Activated CD8-positive, alpha-beta memory T cell treated with anti-CD3 and anti-CD28 coated beads for 24 hours (primary cell): ENCODE measurements at places on chromosomes 5 and 9.

- DNase-seq = no peak
These were observed 325.6 kb downstream of the ENC1 start for GRCh38 chr5:74314906-74315305.

- no peak for DNase-seq
These were observed 830.3 kb downstream of the BRINP1 start for GRCh38 chr9:118538959-118539358.

DNA sequence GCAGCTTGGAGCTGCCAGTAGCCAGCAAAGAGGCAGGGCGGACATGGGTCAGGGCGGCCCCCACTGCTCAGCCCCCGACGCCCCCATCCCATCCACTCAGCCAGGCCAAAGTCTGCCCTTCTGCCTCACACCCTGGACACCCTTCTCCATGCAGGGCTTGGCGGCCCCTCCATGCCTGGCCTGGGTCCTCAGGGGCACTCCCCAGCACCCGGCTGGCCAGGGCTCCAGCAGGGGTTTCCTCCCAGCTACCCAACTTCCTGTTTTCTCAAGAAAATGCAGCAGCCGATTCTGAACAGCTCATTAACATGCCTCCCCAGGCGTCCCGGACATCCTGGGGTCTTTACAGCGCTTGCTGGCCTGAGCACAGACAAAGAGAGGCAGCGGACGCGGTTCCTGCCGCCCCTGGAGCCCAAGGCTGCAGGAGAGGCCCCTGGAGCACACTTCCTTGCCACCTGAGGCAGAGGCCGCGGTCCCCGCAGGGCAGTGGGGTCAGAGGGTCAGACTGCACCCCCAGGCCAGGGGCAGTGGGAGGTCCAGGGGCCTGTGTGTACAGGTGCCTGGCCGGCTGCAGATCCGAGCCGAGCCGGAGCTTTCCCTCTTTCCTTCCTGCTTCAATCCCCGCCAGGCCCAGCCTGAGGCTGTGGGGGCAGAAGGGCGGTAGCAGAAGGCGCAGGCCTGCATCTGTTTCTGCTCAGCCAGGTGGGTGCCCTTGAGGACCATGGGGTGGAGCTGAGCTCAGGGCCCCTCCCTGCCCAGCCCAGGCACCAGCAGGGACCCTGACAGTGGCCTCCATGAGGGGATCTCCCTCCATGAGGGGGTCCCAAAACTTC is 18.7 kb upstream of the NRARP start:
- DNase-seq = peak; percentile 68

DNA sequence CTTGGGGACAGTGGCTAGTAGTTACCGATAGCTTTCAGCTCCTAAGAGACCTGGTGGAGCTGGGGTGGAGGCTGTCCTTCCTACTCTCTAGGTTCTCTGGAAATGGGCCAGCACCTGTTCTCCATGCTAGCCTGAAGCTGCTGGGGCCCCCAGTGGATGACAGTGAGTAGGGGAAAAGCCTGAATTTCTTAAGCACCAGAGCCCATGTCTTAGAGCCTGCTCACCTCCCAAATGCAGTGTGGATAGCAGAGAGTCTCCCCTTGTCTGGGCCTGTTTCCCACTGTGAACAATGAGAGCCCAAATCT is 105.8 kb downstream of the DAB2IP start:
- no peak for DNase-seq

DNA sequence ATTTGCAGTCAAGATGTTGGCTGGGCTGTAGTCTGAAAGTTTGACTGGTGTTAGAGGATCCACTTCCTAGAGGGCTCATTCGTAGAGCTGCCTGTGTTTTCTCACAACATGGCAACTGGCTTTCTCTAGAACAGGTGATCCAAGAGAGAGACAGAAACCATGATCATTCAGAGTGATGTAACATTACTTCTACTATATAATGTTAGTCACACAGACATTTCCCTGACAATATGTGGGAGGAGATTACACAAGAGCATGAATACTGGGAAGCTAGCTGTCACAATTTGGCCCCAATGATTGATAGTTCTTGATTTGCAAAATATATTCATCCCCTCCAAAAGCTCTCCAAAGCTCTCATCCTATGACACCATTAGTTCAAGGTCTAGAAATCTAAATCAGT is 10.9 kb upstream of the TMEM161B start:
- DNase-seq = no peak

GRCh38 chr5:171388816-171389168 is 1.1 kb downstream of the NPM1 start:
- no peak for DNase-seq

- no peak for DNase-seq
These were observed 43.1 kb downstream of the PDZD2 start for GRCh38 chr5:31682025-31682424.

GRCh38 chr9:71793386-71794105 is 25.2 kb upstream of the CEMIP2 start:
- no peak for DNase-seq

GRCh38 chr9:20948703-20949102 is 82.7 kb downstream of the HACD4 start:
- DNase-seq = no peak

GRCh38 chr9:70395652-70396051 is 18.8 kb downstream of the KLF9 start:
- DNase-seq = no peak

DNA sequence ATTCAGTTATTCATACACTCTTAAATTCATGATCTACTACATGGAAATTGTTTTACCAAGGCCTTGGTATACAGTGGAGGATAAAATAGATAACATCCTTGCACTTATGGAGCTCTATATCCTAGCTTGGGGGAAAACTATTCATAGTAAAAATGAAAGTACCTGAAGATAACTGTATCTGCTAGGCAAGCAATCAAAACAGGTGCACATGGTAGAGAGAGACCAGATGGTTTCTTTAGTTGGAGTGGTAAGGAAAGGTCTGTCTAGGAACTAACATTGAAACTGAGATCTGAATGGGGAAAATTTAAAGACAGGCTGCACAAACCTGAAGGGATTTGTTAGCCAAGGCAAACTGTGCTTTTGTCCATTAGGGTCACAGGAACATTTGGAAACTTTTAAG is 11.1 kb upstream of the SLCO4C1 start:
- no peak for DNase-seq

DNA sequence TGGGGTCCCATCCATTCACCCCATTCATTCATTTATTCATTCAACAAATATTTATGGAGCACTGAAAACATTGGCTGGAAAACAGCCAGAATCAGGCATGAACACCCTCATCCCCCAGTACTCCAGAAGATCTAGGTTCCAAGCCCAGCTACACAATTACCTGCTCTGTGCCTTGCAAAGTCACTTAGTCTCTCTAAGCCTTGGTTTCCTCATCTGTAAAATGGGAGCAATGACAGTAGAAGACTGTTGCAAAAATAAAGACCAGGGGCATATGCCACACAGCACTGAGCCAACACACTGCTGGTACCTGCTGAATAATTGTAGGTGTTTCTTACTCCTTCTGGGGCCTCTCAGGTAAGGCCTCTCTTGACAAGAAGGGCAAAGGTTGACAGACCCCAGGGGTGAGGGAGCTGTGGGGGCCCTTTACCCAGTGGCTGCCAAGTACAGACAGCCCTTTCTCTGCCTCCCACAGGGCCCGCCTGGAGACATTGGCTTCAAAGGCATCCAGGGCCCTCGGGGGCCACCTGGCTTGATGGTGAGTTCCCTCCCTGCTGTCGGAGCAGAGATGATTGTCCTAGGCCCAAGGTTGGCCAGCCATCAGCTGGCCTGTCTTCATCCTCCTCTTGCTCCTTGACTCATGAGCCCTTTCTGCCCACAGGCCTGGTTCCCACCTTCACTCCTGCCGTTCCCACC is 22.6 kb upstream of the ORM1 start:
- peak; percentile 37 for DNase-seq

- DNase-seq = no peak
These were observed 25.8 kb downstream of the WNT8A start for GRCh38 chr5:138109463-138110265.

DNA sequence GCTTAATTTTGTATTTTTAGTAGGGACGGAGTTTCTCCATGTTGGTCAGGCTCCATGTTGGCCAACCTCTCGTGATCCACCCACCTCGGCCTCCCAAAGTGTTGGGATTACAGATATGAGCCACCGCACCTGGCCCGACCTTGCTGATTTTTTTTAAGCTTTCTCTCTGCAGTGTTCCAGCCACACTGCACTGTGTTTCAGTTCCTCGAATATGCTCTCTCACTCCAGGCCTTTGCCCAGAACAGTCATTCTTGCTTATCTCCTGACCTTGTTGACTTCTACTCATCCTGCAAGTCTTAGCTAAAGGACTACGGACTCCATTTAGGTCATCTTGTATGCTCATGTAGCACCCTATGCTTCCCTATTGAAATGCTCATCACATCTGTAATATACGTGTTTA is 3.3 kb downstream of the SNAPC3 start:
- DNase-seq = no peak

DNA sequence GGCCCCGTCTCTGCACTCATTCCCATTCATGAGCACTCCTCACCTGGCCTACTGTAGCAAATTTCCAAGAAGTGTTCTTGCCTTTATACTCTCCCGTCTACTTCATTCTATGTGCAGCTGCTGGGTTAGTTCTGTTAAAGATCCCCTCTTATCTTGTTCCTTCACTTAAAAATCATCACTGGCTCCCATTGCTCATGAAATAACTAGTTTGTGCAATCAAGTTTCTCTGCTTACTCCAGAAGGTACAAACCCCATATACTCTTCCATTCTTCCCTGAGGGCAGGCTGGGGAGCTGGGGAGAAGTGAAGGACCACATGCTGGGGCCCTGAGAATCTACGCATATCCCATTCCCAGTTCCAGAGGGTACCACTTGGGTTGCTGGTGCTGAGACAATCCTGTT is 84.4 kb upstream of the KLF9 start:
- no peak for DNase-seq
